ENCODE measurements at places on chromosomes 13 and 19.

DNA sequence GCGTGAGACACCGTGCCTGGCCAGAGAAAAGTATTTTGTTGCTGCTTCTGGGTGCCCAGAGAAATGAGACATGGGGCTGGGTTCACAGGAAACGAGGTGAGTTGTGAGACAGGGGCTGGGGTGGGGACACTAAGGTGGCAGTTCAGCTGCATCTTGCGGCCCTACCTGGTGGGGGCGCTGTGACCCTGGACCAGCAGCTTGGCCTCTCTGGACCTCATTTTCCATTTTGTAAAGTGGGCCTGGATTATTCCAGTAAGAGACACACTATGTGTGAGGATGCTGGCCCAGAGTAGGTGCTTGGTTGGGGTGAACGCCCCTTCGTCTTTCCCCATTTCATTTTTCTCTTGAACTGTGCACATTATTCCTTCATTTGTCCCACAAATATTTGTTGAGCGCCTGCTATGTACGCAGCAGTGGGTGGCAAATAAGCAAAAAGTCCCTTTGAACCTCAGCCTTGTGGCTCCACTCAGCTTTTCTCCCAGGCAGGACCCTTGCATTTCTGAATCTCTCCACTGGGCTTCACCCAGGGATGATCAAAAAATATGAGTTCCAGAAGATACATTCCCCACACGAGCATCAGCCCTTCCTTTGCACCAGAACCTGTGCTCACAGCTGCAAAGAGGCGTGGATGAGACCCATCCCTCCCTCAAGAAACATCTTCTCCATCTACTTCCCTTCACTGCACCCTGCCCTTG, 26.6 kb upstream of the OR10H1 start:
- DNase-seq: no peak

- no peak for DNase-seq
Measured at GRCh38 chr19:39890755-39891551, 43.5 kb downstream of the FCGBP start.

DNA sequence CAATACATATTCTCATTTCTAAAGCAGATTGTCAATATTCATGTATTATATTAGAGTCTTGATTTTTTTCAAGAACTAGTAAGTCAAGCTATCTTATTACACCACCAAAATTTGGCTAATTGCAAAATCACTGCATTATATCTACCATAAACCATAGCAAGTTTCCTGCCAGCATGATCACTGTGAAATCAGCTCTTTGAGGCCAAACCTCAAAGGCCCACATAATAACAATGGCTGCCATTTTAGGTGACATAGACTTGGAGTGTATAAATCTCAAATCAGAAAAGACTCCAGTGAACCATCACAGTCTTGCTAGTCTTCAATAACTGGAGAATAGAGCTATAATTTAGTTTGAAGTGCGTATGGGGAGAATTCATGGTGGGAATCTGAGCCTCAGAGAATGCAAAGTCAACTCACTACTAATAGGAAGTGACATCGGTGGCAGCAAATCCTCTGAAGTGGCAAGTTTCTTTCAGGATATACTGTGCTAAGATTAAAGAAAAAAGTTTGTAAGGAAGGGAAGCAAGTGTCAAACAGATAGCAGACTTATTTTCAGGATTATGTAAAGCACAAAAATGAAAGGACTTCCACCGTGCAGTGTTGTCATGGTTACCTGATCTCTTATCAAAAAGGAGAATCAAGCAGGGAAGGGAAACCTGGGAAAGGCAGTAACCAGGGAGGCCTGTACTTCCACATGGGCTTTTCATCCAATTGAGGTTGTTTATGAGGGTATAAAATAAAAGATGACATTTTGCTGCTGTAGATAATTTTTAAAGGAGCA, 117.4 kb upstream of the FNDC3A start:
- no peak for DNase-seq

- DNase-seq: no peak
Measured at GRCh38 chr13:112967686-112968379, 1.2 kb upstream of the MCF2L start.

GRCh38 chr19:33476151-33476707, 45.4 kb downstream of the PEPD start:
- DNase-seq: no peak

DNA sequence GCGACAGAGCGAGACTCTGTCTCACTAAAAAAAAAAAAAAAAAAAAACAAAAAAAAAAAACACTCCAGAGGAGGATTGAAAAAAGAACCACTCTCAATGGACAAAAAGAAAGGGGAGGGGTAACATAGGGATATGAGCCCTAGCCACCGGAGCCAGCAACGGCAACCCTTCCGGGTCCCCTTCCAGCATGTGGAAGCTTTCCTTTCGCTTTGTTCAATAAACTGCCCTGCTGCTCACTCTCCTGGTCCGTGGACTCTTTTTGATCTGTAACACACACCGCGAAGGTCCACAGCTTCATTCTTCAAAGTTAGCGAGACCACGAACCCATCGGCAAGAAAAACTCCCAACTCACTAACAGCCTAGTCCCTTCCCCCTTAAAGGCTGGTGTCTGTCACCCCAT, 1.0 kb upstream of the REX1BD start:
- peak; percentile 18 for DNase-seq

DNA sequence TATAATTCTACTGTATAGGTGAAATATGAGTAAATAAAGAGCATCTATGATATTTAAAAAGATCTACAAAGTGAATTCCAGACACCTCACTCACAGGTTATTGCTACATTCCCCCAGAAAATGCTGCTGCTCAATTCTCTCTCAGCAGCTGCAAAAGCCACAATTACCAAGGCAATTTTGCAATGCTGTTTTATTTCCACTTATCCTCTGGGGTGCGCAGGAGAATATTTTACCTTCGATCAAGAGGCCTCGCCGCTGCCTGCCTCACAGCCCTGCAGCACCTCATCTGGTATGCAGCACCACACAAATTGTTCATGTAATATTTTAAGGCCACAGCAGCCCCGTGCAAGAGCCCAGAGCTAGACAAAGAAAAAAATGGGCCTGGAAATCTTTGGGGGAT, 333.2 kb downstream of the DNAJC15 start:
- DNase-seq: no peak

- no peak for DNase-seq
Measured at GRCh38 chr19:7863971-7864689, 10.1 kb downstream of the PRR36 start.

- no peak for DNase-seq
Measured at GRCh38 chr13:75636436-75637180, 478 bp downstream of the LMO7 start.

DNA sequence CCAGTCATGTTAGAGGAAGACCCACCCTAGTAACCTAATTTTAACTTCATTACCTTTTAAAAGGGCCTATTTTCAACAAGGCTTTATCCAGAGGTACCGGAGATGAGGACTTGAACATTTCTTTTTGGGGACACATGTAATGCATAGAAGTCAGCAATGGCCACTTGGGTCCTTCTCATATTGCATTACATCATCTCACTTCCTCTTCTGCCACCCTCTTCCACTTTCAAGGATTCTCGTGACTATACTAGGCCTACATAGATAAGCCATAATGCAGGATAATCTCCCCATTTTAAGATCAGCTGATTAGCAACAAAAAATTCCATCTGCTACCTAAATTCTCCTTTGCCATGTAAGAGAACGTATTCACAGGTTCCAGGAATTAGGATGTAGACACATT, 557.2 kb downstream of the KCTD12 start:
- DNase-seq: no peak

DNA sequence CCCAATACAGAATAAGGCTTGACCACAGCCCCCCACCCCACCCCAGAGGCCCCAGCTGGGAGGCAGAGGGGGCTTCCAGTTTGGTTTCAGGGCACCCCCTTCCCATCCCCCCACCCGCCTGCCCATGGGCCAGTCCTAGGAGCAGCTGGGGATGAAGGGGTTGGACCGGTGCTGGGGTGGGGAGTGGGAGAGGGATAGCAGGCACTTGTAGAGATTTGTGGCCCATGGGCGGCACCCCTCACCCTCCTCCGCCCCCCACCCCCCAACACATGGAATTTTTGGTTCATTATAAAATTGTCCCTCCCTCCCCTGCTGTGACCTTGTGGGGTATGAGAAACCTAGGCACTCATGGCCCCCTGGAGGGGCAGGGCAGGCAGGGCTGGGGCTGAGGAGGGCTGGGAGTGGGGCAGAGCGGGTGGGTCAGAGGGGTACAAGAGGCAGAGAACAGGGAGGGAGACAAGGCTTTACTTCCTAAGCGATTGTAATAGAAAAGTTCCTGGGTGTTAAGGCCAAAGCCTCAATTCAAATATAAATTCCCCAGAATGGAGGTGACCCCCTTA, 5.3 kb upstream of the GSK3A start:
- DNase-seq: no peak

GRCh38 chr13:64455124-64455523, 2775.0 kb downstream of the PCDH9 start:
- DNase-seq: no peak

- no peak for DNase-seq
Measured at GRCh38 chr13:31887286-31887685, 144.3 kb upstream of the FRY start.

DNA sequence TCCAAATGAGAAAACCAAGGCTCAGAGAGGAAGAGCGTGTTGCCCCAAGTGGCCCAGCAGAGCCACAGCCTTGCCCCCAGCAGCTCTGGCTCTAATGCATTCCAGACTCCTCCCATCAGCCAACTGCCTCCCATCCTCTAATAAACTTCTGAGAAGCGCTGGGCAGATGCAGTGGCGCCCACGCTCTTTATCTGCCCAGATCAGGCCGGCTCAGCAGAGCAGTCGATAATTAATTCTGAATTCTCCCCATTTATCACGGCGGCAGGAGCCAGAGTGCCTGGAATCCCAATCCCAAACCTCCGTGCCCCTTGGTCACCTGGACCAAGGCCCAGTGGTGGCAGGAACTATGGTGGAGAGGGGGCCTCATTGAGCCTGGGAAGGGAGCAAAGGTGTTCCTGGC, 13.9 kb downstream of the TINCR start:
- DNase-seq: no peak

DNA sequence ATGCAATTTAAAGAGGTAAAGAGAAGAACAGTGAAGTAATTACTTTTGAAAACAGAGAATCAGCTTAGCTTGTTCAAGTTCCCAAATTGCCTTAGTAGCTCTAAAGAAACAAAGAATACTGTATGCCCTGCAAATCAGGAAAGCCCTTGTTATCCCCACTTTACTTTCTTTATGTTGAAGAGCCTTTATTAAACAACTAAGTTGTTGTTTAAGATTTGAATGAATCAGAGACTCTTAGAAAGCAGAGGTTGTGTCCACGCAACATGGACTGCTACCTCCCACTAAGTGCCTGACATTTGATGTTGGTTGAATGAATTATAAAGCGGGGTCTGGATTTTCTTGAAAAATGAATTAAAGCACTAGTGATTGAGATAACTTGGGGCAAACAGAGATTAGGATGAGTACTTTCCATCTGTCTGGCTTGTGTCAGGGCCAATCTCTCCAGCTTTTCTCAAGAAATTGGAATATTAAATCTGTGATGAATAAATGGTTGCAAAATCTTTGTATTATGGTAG, 214.7 kb downstream of the POSTN start:
- DNase-seq: no peak

DNA sequence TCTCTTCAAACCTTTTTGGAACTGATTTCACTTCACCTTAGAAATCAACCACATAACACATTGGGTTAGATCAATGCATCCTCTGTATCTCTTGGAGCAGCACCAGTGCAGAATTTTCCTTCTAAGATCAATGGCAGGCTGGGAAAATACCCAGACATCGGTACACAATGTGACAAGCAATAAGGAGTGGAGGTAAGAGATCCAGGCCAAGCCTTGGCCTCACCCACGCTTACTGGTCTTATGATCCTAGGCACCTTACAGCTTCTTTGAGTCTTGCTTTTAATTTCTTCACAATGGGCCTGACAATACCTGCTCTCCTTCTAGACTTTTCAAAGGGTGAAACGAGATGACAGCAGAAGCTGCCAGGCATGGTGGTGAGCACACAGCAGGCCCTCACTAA, 232.0 kb downstream of the LACC1 start:
- no peak for DNase-seq

GRCh38 chr13:95477187-95477586, 75.3 kb upstream of the CLDN10 start:
- no peak for DNase-seq

DNA sequence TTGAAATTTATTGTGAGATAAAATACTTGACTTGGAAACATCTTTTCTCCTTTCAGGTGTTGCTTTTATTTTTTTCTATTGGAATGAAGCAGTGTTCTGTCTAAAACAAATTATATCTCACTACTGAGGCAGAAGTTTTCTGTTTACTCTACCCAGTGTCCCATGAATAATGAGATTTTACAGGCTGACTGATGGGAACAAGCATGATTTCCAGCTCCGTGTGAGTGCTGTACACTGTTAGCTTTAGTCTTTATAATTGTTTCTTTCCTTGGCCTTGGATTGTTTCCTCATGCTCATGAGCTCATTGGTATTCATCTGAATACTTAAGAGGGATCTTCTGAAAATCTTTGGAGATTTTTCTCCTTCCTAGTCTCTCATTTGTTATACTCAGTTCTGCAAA, 2049.5 kb upstream of the PRR20A start:
- no peak for DNase-seq

- DNase-seq: no peak
Measured at GRCh38 chr19:10636304-10636972, 11.1 kb downstream of the SLC44A2 start.

GRCh38 chr13:92954746-92955145, 271.9 kb upstream of the GPC6 start:
- DNase-seq: no peak

GRCh38 chr13:50396001-50396400, 380.8 kb downstream of the KCNRG start:
- DNase-seq: no peak

DNA sequence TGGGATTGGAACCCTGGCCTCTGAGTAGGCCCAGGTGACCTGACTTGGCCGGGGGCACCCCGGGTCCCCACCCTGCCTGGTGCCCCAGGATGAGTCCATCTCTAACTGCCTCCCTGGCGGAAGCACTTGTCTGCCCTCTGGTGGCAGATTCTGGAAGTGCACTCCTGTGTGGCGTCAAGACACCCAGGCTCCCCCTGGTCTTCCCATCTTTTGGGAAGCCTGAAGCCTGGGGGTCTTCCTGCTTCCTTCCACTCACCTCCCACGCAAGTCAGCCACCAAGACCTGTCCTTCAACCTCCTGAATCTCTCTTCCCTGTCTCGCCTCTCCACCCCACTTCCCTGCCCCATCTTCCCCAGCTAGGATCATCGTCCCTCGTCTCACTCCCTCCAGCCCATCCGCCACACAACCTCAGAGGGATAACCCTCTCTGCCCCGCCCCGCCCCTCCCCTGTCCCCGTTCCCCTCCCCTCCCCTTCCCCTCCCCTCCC, 7.4 kb downstream of the RABAC1 start:
- peak; percentile 20 for DNase-seq

DNA sequence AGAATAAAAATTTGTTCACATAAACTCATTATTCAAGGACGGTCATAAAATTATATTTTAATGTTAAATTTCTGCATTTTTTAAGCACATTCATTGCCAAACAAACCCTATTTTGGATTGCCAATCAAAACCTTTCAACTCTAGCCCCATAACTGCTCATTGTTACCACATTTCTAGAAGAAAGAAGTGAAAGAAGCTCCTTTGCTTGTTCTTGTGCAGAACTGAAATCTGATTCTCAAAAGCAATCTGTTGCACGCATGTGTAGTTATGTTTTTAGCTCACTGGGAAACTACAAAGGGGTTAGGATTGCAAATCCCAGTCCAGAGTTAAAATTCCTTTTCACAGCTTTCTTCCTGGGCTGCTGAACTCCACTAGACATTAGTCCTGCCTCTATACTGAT, 109.5 kb upstream of the MIR17HG start:
- no peak for DNase-seq

GRCh38 chr19:14715841-14716240, 26.0 kb downstream of the ZNF333 start:
- no peak for DNase-seq

- peak; percentile 5 for DNase-seq
Measured at GRCh38 chr13:44191504-44192171, 182.0 kb upstream of the SERP2 start.

- no peak for DNase-seq
Measured at GRCh38 chr13:26619358-26619757, 61.9 kb downstream of the WASF3 start.
